GM20000 (cell line): ENCODE measurements at places on chromosomes 11 and 22.

- DNase-seq = no peak
Measured at GRCh38 chr11:11072067-11072466, 214.2 kb upstream of the ZBED5 start.

- DNase-seq = no peak
Measured at GRCh38 chr22:18070041-18070440, 7.7 kb upstream of the PEX26 start.

- DNase-seq = no peak
Measured at GRCh38 chr11:65645710-65646109, 7.8 kb downstream of the SIPA1 start.

DNA sequence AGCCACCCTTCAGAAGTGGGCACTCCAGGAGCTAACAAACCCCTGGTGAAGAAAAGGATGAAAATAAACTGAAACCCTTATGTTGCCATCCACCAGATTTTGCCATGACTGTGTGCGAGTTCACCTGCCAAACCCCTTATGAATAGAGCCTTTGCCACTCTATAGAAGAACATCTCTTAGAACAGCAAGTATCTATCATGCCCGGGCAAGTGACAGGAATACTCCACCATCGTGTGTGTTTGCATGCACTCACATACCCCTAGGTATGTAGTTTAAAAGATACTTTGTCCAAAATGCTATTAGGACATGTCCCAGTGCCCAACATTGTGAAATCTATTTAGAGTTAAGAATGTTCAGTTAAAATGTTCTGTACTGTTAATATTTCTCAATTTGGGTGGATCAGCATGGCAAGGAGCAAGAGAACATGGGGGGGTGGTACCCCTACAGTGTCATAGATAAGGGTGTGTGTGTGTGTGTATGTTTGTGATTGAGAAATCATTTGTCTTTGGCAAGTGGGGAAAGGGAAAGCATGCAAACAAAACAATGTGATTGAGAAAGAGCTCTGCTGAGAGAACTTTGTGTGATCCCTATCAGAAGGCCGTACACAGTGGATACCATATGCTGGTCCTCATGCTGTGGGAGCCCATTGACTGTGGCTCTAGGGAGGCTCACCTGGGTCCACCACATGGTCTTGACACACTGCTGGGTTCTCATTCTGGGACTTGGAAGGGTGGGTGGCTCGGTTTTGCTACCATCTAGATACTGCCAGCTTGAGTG, 94.9 kb downstream of the ZBTB16 start:
- no peak for DNase-seq

DNA sequence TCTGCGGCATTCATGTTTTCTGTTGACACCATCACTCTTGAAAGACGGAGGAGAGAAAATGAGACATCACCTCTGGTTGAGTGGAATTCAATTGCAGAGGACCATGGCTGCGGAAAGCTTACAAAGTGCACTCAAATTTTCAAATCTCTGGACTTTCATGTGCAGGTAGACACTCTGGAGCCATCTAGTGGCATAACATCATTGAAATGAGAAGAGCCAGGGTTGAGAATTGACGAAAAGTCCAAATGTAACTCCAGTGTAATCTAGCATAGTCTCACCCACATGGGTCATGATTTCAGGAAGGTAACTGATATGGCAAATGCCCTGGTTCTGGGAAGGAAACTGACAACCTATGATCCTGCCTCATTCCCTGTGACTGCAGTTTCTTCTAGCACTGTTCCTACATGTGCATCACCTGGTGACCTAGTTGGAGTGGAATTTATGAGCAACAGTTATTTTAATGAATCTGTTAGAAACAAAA, 687.8 kb downstream of the KCNA4 start:
- peak; percentile 3 for DNase-seq

DNA sequence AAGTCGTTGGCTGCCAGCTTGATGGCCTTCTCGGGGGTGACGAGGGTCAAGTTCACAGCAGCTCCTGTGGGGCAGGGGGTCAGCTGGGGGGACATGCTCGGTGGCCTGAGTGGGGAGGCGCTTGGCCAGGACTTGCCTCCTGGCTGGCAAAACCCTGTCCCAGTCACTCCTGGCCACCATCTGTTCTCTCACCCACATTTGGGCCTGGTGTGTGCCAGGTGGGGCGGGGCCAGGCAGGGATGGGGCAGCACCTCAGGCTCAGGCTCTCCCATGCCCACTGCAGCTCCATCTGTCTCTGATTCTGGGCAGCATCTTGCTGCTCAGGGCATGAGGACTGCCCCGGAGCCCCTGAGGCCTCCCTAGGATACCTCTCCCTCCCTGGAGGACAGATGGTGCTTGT, 3.7 kb upstream of the CEND1 start:
- no peak for DNase-seq

GRCh38 chr22:21014726-21015465, at the start of gene P2RX6:
Gene P2RX6 (plus strand): TSS chr22:21015165. CDS start chr22:21015175, 10 bp downstream.
- DNase-seq = no peak

GRCh38 chr11:28269586-28269985, 161.4 kb downstream of the METTL15 start:
- no peak for DNase-seq

GRCh38 chr22:34986523-34986922, 79.4 kb upstream of the ISX start:
- DNase-seq = no peak

GRCh38 chr11:2160736-2161259, at the start of gene INS:
Gene INS (minus strand): TSS chr11:2161209. CDS start chr11:2160971, 238 bp downstream.
- DNase-seq = no peak

- no peak for DNase-seq
Measured at GRCh38 chr11:61160487-61161189, 588 bp downstream of the VPS37C start.

GRCh38 chr11:107777110-107777509, 65.3 kb upstream of the SLN start:
- peak; percentile 34 for DNase-seq

DNA sequence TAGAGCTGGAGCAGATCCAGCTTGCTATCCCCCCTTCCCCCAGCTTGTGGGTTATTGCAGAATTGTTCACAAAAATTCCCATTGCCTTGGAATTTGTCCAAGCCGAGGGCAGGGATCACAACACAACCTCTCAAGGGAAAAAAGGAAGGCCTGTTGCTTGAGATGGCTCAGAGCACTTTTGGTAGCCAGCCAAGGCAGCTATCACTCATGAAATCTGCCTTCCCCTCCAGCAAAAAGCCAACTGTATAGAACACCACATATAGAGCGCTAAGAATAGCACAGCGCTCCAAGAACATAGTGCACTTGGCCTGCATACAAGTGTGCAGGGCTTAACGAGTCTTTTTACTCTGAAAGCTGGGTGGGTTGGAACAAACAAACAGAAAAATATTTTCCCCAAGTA, 46.2 kb downstream of the FAM83F start:
- no peak for DNase-seq

DNA sequence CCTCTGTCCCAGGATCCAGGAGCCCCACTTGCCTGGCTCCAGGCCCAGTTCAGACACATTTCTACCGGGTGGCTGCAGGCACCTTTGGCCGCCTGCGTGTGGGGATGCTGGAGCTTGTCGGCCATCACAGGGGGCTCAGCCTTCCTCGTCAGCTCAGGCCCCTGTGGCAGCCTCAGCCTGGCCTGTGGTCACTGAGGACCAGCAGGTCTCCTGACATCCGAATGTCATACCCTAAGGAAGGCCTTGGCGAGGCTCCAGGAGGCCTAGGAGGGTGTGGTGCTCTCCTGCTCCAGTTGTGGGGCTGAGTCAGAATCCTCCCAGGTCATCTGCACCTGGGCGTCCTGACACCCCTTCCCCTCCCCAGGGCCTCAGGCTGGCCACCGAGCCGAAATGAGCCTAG, 14.9 kb upstream of the SOX10 start:
- no peak for DNase-seq

GRCh38 chr11:131637469-131638175, 267.2 kb downstream of the NTM start:
- no peak for DNase-seq

DNA sequence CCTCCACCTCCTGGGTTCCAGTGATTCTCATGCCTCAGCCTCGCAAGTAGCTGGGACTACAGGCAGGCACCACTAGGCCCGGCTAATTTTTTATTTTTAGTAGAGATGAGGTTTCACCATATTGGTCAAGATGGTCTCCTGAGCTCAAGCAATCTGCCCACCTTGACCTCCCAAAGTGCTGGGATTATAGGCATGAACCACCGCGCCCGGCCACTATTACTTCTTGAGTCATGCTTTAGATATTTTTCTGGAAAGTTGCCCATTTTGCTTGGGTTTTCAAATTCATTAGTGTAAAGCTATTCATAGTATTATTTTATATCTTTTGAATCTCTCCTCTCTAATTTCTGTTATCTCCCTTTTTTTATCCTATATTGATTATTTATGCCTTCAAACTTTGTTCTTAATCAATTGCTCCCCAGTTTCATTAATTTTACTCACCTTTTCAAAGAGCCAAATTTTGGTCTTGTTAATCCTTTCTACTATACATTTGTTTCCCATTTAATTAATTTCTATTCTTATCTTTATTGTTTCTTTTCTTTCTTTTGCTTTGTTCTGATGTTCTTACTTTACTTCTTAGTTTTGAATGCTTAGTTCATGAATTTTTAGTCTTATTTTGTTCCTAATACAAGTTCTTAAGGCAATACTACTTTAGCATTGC, 10.3 kb upstream of the RAC2 start:
- no peak for DNase-seq

- no peak for DNase-seq
Measured at GRCh38 chr11:18566406-18566805, 22.1 kb downstream of the UEVLD start.

DNA sequence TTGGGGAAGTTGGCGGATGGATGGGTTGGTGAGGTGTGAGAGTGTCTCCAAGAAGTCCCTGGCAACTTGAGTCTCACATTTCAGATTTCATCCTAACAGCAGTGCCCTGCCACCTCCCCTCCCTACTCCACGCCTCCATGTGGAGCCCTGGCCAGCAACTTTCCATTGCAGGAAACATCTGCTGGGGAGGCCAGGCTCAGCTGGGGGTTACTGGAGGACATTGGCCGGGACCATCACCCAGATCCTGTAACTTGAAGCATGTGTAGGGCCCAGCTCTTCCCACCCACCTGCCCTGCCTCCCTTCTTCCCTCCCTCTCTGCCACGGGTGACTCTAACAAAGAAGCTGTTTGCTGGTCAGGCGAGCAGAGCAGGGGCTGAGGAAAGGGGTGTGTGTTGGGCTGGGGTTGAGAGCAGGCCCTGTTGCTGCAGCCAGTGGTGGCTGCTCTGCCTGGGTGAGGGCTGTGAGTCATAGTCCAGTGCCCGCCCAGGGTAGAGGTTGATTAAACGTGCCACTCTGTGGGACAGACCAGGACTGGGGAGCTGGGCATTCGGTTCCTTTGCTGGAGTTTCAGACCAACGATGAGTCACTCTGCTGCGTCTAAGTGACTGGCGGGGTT, 64.0 kb downstream of the SCN3B start:
- no peak for DNase-seq

DNA sequence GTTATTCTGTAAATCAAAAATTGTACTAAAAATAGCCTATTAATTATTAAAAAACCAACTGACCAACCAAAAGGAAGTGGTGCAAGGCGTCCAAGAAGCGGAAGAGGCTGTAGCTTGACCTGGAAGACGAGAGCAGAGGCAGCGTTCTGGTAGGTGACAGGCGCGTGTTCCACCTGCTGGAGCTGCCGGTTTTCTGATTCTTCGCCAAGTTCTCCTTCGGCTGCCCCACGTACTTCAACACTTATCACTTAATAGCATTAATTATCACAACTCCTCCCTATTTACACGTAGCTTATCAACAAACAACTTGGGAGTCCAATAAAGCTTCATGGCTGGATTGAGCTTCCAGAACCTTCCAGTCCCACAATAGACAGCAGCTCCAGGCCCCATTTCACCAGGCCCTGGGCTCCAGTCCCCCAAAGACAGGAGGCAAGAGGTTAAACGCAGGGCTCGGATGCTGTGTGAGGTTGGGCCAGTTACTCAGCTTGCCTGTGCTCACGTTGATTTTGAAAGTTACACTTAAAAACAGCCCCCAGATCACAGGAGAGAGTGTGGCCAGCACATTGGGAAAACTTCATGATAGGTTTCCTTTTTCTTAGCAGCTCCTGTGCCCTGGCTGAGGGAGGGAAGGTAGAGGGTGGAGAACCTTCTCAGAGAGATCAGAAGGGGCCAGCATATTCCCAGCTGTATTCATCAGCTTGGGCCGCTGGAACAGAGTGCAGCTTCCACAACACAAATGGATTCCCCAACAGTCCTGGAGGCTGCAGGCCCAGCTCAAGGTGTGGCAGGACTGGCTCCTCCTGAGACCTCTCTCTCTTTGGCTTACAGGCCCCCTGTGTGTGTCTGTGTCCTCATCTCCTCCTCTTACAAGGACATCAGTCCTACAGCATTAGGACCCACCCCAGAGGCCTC, 54.2 kb upstream of the FGF3 start:
- DNase-seq = no peak

- no peak for DNase-seq
Measured at GRCh38 chr11:12218909-12219308, 108.5 kb downstream of the MICAL2 start.
